ENCODE measurements at places on chromosomes 1 and 21. TPM values are rescaled to one million over a fixed set of nuclear protein-coding genes. Genes with fewer than 3 reads are reported as not detected.

DNA sequence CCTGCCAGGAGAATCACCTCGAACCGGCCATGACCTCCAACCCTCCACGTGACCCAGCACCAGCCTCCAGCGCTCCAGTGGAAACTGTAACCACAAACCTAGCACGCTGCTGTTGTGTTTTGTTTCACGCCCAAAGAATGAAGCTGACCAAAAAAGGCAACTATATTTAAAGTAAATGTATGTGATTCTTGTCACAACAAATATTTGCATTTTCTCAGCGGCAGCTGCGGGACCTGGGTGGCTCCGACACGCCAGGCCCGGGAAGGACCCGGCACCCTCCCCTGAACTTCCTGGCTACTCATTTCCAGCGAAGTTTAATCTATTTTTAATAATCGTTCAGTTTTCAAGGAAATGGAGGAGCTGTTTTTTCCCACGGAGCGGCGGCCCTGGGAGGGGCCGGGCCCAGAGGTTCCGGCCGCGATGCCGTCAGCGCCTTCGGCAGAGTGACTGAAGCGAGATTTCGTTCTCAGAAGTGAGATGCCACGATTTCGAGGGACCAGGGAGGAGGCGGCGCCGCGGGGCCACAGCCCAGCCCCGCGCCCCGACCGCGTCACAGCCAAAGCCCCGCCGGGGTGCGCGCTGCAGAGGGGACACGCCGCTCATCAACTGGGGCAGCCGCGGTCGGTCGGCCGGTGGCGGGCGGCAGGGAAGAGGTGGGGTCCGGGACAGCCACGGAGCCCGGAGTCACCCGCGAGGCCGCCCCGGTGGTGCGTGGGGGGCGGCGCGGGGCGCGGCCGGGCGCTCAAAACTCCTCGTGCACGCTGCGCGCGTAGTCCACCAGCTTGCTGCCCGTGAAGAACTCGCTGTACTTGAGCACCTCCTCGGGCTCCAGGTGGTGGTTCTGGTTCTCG, 3.0 kb upstream of the TNFRSF4 start:
- DNase-seq = no peak

The OLFM3 gene
- not detected for total RNA-seq

The AMY1A gene
- not detected for total RNA-seq

GRCh38 chr1:167328306-167328815, 107.7 kb downstream of the POU2F1 start:
- DNase-seq = no peak

DNA sequence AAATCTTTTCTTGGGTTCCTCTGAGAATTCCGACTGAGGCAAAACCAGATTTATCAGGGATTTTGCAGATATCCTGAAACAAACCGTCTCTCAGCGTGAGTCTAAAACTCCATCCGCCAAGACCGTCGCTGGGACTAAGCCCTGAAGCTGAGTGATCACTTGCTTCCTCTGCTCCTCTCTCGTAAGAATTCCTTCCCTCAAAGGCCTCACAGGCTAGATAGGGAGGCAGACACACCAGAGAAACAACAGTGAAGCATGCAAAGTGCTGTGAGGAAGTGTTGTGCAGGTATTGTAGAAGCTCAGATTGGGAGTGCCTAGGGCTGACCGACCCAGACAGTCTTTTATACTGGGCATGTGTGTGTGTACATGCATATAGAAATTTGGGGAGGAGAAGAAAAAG, 119.1 kb downstream of the RGS7 start:
- DNase-seq = no peak

- no peak for DNase-seq
These were observed 24.5 kb downstream of the ACOT11 start for GRCh38 chr1:54572542-54572850.

GRCh38 chr1:169741666-169742394, 8.0 kb upstream of the SELE start:
- DNase-seq = peak; percentile 62

DNA sequence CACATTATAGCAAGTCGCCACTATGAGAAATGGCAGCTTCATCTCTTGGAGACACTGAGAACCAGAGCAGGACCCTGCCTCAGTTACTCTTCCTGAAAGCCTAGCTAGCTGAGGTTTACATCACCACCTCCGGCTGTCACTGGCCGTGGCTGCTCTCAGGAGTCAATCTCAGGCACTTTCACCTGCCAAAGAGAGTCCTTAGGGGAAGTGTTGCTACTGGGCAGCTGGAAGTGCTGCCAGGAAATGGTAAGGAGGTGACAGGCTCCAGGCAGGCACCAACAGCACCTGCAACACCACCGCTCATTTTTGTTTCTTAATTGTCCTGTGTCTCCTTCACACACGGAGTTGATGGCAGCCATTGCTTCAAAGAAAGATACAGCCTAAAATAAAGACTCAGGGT, 92.5 kb downstream of the DSCAM start:
- DNase-seq = no peak

GRCh38 chr1:43383449-43383848, 6.2 kb downstream of the MED8 start:
- DNase-seq = peak; percentile 32

GRCh38 chr1:37434292-37435225, 39.8 kb upstream of the ZC3H12A start:
- DNase-seq = peak; percentile 41

GRCh38 chr1:159000625-159001024, 9.1 kb upstream of the IFI16 start:
- peak; percentile 90 for DNase-seq

GRCh38 chr1:234614081-234614489, 4.1 kb upstream of the IRF2BP2 start:
- no peak for DNase-seq

The SPATA1 gene
- total RNA-seq = 2.6 TPM

DNA sequence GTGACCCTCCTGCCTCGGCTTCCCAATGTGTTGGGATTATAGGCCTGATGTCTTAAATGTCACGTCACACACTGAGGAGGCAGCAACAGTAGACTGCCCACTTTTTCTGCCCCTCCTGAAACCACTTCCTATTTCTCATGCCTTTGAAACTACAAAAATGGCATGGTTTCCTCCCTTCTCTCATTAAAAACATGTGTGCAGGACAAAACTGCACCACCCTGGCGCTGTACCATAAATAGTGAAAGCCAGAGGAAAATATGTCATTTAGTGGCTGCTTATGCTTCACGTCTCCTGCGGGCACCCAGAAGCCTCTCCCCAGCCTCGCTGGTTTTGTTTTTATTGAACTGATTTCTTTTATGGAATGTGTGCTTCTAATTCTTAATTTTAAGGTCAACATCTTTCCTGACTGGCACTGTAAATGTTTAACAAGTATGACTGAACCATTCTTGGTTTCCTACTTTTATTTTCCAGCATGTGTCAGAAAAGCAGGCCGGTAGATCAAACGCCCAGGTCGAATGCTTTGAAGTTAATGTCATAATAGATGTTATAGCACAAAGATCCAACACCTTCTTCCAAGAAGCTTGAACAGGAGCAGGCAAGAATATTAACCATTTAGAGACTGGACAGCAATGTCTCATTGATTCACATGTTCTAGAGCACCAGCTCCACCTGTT, 59.6 kb upstream of the C1orf87 start:
- peak; percentile 97 for DNase-seq

- DNase-seq = peak; percentile 40
These were observed 126.6 kb upstream of the CAMK1G start for GRCh38 chr1:209456878-209457277.

- no peak for DNase-seq
These were observed 358 bp downstream of the TSPAN2 start for GRCh38 chr1:115088871-115089419.

DNA sequence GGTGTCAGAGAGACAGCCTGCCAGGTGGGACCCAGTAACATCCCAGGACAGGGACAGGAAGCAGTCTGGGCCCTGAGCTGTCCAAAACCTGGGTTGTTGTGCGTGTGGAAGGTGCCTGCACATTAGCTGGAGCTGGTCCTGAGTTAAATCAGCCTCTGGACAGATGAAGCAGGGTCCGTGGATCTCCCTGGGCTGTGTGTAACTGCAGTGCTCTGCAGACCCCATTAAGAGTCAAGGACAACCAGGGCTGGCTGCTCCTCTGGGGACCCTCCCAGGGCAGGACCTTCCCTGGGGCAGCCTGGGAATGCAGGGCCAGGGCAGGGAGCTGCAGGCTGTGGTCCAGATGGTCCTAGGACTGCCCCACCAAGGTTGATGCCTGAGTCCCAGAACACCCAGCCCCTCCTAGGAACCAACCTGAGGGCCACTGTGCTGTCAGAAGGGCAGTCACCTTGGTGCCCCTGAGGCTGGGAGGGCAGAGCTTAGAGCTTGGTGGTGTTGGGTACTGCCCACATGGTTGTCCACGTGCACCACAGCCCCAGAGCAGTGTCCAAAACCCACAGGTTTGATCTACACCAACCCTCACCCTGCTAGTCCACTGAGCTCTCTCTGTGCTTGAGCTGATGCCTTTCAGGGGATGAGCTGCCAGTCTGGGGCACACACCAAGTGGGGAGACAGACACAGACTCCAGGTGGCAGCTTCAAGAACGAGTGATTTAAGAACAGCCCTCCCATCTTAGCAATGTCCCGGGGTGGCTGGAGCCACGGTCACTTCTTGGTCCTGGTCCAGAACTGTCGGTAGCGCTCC, 2.9 kb downstream of the MRPL55 start:
- no peak for DNase-seq

The NHLH1 gene
- total RNA-seq = not detected

The ATP5IF1 gene
- total RNA-seq = 353 TPM

The NTRK1 gene
- not detected for total RNA-seq

The TMCO4 gene
- 13.2 TPM for total RNA-seq

DNA sequence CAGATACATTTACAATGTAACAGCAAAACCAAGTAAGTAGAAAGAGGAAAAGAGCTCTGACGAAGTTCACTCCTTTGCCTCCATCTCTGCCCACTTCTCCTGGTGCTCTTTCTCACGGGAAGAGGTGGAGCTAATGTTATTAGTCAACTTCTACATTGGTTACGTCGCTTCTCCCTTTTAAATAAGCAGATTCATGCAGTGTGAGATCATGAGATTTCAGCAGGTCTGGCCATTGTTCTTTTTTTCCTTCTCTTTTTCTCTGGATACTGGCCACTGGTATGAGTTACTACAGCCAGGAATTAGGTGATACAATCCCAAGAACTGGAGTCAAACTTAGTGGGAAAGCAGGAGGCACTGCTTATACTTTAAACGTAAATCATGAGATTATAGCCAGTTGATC, 207.1 kb downstream of the AKT3 start:
- no peak for DNase-seq

The BSND gene
- not detected for total RNA-seq

The OLIG2 gene
- total RNA-seq = 0.72 TPM

The EDN2 gene
- not detected for total RNA-seq

- no peak for DNase-seq
These were observed 17.0 kb upstream of the KNCN start for GRCh38 chr1:46568461-46568891.

- no peak for DNase-seq
These were observed 11.4 kb upstream of the KCNA3 start for GRCh38 chr1:110686188-110686587.

The RUNX1 gene
- 6.5 TPM for total RNA-seq

DNA sequence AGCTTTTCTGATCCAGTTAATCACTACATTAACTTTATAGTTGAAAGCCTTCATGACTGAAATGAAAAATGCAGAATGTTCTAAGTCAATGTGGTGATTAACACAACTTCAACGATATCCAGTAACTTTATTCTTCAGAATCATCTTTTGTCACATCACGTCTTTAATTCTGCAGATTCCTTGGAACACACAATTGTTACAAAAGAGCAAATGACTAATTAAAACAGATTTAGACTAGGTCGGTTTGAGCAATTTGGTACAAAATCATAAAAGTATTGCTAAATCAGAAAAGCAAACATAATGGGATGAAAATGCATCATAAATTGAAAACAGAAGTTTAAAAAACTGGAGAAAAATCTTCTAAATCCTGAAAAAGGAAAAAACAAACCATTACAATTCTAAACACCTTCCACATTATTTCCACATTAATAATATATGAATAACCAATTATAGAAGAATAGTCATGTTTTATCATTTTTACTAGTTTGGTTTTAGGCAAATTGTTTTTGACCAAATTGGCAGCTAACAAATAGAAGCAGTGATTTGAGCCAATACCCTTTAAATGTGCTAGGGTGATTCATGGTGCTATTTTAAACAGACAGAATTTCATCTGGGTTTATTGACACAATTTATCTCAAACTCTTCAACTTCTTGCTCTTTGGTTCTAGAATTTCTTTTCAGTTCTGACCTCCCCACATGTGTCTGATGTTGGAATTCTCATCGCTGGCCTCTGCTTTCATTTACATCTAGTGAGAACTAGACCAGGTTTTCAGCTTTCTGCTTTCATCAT, 468.1 kb upstream of the PTBP2 start:
- DNase-seq = no peak

The VCAM1 gene
- total RNA-seq = 8.5 TPM

DNA sequence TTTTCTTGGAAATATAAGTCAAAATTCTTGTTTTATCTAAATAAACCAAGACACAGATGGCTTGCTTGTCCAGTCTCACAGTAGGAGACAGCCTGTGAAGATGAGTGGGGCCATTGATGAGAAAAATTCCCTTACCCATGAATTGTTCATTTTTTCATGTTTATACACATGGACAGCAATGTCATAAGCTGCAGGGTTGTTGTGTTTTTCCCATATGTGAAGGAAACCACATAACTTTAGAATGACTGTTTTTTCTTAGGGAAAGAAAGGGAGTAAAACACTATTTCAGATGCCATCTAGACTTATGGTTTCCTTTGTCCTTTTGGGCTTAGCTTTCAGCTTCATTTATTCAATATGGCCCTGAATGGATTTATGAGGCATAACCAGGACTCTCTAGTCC, 622.5 kb upstream of the NR5A2 start:
- DNase-seq = peak; percentile 23

GRCh38 chr1:18104546-18105100, 3.0 kb upstream of the IGSF21 start:
- DNase-seq = peak; percentile 30

- peak; percentile 41 for DNase-seq
These were observed 20.6 kb upstream of the BCAR3 start for GRCh38 chr1:93702111-93702827.

- no peak for DNase-seq
These were observed 94.0 kb downstream of the KIAA0319L start for GRCh38 chr1:35463232-35463631.

The PTGFR gene
- total RNA-seq = 39.9 TPM

- DNase-seq = no peak
These were observed 138.3 kb upstream of the ZBTB40 start for GRCh38 chr1:22313321-22313720.

GRCh38 chr1:832136-832535, 91.6 kb upstream of the SAMD11 start:
- no peak for DNase-seq

- DNase-seq = peak; percentile 15
These were observed 610 bp downstream of the WDR26 start for GRCh38 chr1:224433701-224434672.

The UHMK1 gene
- total RNA-seq = 61.0 TPM

Measured in RPMI7951 (cell line).